GM12892 (cell line): ENCODE measurements at places on chromosomes 2 and 18.

GRCh38 chr2:68744366-68744912 lies 9.8 kb downstream of the ARHGAP25 start:
- no peak for DNase-seq

GRCh38 chr2:39434233-39434897 lies 2.7 kb downstream of the MAP4K3 start:
- DNase-seq = no peak

DNA sequence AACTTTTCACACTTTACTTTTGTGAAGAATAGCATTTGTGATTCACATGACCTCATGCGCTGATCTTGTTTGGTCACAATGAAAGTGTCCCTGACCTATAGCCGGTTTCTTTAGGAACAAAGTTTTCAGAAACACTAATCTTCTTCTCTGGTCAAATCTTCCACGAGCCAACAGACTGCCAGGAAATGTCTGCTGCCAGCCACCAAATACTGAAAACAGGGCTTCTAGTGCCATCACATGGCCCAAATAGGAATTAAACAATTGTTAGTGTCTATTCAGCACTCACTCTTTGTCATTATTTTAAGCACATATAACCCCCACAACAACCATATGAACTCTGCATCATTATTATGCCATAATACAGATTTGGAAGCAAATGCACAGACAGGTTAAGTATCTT lies 286.5 kb upstream of the SYT4 start:
- DNase-seq = no peak

DNA sequence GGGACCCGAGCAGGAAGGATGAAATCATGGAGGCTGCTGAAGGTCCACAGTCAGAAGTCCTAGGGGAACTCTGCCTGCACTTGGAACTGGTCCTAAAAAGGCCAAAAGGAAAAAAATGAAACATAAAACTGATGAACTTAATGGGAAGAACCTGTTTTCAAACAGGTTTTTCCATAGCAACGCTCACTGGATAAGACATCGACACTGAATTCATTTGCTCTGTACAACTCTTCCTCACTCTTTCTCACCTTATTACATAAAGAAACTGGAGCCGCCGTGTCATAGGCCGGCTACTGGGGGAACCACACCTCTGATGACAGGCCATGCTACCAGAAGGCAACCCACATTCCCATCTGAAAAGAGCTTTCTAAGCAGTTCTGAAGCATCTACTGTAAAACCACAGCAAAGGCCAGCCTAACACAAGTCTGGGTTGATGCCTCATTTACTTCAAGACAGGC lies 83.6 kb downstream of the FARSB start:
- no peak for DNase-seq

- no peak for DNase-seq
These were observed 24.5 kb downstream of the LOXHD1 start for GRCh38 chr18:46632401-46633071.

GRCh38 chr2:96470636-96471035 lies 34.5 kb downstream of the NEURL3 start:
- peak; percentile 54 for DNase-seq

DNA sequence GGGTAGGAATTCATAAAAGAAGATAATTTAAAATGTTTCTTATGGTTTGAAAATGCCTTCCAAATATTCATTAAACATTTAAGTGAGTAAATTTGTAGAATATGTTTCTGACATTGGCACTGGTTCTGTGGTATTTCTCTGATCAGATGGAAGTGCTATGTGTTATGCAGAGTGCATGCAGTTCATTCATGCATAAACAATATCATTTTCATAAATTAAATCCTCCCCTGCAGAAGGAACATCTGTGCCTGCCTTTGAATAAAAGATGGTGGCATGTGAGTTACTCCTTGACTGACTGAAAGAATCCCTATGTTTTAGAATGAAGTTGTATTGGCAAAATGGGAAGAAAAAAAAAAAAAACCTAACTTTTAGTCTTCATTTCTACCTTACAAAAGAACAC lies 5.9 kb downstream of the NEUROD1 start:
- DNase-seq = no peak

DNA sequence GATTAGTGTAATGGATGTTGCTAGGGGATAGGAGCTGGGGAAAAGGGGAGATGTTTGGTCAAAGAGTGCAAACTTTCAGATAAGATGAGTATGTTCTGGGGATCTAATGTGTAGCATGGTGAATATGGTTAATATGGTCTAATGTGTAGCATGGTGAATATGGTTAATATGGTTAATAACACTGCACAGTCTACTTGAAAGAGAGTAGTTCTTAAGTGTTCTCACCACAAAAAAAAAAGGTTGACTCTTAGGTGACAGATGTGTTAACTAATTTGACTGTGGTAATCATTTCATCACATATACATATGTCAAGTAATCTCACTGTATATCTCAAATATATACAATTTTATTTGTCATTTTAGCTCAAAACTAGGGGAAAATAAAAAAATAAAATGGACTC lies 121.3 kb upstream of the CD226 start:
- DNase-seq = no peak

GRCh38 chr2:128410758-128411215 lies 92.1 kb upstream of the HS6ST1 start:
- no peak for DNase-seq

- DNase-seq = no peak
These were observed 605.2 kb upstream of the SYT4 start for GRCh38 chr18:43882358-43883055.

- no peak for DNase-seq
These were observed 59.9 kb downstream of the ABCB11 start for GRCh38 chr2:168971261-168971660.

- DNase-seq = no peak
These were observed 229.6 kb downstream of the LPIN1 start for GRCh38 chr2:11976073-11976472.

DNA sequence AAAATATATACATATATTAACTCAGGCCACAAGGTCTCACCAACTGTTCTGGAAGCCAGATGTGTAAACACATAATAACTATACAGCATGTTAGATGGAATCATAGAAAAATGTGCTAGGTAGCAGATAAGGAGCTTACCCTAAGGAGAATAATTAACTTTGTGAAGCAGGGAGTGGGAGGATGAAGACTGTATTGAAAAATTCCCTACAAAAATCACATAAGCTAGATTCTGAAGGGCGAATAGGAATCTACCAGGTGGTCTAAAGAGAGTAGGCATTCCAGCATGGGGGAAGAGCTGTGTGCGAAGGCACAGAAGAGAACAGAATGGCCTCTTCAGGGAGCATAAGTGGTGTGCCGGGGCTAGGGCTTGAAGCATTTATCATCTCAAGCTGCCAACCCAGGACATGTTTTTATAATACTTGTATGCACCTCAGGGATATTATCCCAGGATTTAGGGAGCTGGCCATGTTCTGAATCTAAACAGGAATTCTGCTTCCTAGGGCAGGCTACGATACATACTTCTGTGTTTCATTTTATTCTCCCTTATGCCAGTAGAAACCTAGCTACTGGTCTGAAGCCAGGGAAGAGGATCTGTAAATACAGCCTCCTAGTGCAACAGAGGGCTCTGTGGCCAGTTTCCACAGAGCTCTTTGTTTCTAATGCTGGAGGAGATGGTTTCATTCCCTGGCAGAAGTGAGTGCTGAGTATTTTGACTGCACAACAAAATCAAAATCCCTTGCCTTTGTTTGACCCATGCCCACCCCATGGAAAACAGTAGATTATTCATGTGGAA lies 56.7 kb downstream of the NEMP2 start:
- no peak for DNase-seq

- no peak for DNase-seq
These were observed 103.5 kb upstream of the CTDP1 start for GRCh38 chr18:79575891-79576685.

DNA sequence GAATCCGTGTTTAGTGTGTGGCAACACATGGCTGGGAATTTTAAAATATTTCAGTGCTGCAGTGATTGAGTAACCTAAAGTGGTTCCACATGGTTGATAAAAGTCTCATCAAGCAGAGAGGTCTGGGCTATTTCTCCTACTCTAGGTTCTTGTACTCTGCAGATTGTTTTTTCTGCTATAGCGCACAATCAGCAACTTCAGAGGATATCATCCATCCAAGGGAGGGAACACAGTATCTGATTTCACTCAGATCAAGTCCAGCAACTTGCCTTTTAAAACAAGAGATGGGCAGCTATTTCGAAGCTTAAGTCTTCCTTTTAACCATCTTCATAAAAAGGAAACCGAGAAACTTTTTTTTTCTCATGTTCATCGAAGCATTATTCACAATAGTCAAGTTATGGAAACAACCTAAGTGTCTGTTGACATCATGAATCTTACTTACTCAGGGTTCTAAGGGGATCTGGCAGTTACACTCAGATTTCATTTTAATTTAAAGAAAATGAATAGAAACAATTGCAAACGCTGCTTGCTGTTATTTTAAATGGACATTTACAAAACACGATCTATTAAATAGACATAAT lies 172.7 kb upstream of the TRIB2 start:
- DNase-seq = no peak

DNA sequence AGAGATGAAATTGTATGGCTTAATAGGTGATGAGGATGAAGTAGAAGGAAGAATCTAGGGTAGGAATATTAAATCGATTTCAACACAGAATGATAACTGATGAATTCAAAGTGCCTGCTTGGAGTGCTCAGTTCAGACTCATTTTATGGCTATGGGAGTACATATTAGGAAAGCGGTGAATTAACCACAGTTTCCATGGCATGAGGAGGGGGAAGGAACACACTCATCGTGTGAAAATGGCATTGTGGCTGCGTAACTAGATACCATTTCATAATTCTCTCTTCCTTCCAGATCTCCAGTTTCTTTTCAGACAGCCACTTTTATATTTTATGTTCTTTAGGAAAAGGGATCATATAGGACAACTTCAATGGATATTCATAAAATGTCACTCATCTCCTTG lies 232.3 kb upstream of the KCNJ3 start:
- no peak for DNase-seq

DNA sequence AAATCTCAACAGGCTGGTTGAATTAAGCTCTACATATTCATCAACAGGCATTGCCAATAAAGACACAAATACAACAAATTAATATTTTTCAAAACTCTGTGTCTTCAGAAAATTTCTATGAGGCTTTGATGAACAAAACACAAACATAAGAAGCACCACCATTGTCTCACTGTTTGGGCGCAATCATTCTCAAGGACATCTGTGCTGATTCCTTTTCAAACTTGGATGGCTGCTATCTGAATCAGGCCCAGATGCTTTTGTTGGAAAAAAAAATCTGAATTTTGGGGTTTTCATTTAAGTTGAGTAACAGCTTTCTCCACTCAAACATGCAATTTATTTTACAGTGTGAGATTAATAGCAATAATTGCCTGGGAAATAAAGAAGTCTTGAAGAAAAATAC lies 173.8 kb downstream of the NRXN1 start:
- DNase-seq = no peak

- DNase-seq = no peak
These were observed 744 bp downstream of the POU3F3 start for GRCh38 chr2:104854498-104855220.

GRCh38 chr2:216495656-216496055 lies 3.0 kb upstream of the RPL37A start:
- no peak for DNase-seq

- DNase-seq = no peak
These were observed 35.4 kb upstream of the DNER start for GRCh38 chr2:229749779-229750178.

- DNase-seq = no peak
These were observed 6.8 kb downstream of the SLC19A3 start for GRCh38 chr2:227710986-227711385.

DNA sequence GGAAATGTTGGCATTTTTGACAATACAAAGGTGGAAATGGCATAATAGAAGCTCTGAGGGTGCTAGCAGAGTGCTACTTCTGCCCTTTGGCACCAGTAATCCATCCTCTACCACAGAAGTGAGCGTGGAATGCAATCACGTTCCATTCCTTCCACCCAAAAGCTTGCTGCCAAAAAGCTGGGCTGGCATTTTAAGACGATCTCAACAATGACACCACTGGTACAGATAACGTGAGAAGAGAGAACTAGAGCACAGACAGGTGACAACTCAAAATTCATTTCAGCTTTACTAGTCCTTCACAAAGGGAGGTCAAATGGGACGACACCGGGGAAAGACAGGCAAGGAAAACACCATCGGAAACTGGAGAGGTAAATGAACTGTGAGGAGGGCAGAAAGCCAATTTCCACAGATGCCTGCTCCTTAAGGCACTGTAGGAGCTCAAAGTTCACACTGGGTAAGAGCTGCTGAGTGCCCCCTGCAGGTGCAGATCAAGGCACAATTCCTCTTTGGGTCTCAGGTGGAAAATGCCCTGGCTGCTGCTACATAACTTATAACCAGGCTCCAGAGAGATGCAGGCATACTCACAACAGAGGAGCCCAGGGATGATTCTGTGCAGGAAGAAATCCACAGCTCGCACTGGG lies 50.7 kb upstream of the RNU4ATAC start:
- DNase-seq = no peak

DNA sequence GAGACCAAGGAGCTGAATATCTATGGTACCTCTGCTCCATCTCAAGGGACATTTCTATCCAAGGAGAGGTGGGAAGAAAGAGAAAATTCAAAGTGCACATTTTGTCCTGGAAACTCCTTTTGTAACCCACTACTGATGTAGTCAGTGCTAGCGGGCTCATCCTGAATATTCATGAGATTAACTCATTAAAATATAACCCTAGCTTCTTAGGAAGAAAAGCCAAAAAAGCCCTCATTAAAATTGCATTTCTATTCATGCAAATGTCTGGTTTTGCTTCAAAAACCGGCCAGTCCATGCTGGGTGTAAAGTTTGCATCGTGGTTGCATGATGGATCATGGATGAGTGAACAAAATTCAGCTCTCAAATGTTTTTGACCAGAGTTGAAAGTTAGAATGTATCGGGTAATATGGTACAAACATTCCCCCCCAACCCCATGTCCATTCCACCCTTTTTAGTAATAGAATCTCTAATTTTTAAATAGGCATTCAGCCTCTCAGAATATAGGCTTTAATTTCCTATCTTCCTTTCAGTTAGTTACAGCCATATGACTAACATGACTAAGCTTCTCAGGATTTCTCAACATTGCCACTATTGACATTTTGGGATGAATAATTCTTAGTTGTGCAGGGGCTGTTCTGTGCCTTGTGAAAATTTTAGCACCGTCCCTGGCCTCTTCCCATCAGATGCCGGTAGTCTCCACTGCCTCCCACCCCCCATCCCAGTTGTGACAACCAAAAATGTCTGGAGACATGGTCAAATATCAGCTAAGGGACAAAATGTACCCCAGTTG lies 104.2 kb upstream of the RND3 start:
- no peak for DNase-seq

DNA sequence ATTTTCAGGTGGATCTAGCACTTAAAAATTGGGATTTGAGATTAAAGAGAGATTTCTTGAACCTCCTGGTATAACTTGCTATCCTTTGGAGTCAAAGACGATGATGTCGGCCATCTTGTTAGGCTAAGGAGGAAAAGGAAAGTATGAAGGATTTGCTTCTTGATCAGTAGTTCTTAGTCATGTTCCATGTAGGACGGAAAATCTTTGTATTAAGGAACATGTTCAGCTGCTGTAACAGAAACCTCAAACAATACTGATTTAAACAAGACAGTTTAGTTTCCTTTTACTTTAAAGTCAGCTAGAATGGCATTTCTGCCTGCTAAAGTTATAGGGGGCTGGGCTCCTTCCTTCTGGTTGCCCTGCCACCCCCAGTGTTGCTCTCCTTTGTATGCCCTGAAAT lies 56.4 kb upstream of the MGAT5 start:
- DNase-seq = no peak

GRCh38 chr2:28745225-28745624 lies 6.4 kb upstream of the PPP1CB start:
- no peak for DNase-seq

- no peak for DNase-seq
These were observed 541.8 kb downstream of the NUP35 start for GRCh38 chr2:183666031-183666430.
